ENCODE measurements at places on chromosomes 2 and 18.

GRCh38 chr2:26591619-26592505 lies 49.3 kb downstream of the CIB4 start:
- DNase-seq: no peak

GRCh38 chr18:70301667-70302066 lies 12.8 kb downstream of the SOCS6 start:
- no peak for DNase-seq

DNA sequence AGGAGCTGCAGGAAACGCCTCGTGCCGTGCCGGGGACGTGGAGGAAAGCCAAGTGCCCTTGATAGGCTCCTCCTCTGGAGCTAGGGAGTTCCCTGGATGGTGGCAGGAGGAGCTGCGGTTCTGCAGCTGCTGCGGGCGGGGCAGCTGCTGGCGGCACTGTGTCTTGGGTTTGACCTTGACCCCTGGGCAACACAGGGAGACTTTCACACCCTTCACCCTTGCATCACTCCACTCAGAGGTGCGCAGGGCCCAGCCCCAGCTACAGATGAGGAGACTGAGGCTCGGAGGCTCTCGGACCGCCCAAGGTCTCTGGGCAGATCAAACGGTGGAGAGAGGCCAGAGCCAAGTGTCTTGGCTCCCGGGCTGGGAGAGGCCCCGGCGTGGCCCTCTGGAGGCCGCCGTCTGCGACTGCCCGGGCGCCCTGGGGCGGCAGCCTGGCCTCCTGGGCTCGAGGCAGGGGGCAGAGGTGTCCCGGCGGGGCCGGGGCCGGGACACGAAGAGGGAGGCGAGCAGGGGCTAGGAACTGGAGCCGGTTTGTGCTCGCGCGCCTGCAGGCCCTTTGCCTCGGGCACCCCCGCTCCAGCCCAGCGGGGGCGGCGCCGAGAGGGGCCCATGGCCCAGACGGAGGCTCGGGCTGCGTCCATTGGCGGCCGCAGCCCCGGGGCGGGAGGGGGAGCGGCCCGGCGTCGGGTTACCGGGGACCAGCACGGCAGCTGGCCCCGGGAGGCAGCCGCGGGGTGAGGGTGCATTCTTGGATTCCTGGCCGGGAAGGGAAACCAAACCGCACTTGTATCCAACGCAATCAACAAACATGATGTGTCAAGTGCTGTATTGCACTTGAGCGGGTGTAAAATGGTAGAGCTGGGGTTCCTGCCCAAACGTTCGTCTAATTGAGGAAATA lies 129.6 kb upstream of the SLC1A4 start:
- peak; percentile 94 for DNase-seq

GRCh38 chr18:4847056-4847455 lies 350.0 kb downstream of the AKAIN1 start:
- no peak for DNase-seq

DNA sequence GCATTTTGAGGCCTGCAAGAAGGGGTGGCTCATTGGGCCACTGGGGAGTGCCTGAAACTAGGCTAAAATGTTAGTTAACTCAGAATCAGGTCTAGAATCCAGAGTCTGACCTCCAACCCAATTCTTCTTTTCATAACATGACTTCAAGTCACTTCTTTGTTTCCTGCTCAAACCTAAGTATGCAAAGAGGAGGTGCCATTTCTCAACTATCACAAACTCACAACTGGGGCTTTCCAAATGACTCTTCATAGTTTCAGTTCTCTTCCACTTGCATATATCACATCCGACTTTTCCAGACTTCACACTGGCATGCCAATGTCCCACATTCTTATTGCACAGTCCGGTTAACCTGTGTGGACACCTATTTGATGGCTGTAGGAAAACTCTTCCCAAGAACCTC lies 211.6 kb downstream of the TCF4 start:
- no peak for DNase-seq

- no peak for DNase-seq
Observed at GRCh38 chr2:179235463-179236108, 29.0 kb downstream of the SESTD1 start.

DNA sequence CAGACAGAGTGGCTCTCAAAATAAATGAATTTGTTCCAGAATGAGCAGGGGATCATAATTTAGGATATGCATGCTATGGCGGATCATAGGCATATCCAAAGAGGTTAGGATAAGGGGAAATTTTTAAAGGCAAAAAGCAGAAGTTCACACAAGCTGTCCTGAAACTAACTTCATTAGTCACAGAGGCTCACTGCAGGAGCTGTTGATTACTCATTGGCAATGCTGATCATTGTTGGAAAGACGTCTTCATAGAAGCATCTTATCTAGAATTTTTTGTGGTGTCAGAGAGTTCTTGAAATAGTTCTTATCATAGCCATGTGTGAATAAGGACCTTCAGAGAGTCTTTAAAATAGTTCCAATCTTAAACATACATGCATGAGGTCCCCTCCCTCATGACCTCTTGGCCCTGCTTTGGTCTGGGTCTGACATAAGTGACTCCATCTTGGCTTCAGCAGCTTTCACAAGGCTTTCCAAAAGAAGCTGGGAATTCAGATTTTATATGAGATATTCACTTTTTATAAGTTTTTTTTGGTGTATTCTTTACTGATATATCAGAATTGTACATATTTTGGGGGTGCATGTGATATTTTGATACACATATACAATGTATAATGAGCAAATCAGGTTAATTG lies 7.5 kb upstream of the CCDC195 start:
- DNase-seq: no peak

DNA sequence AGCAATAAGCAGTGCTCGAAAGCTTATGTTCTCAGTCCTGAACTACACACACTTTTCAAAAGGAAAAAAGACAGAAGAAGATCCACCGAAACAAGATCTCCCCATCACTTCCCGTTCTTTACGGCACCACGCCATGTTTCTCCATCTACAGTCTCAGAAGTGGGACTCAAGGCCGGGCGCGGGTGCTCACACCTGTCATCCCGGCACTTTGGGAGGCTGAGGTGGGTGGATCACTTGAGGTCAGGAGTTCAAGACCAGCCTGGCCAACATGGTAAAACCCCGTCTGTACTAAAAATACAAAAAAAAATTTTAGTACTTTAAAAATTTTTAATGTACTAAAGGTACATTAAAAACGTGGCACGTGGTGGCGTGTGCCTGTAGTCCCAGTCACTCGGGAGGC lies 31.2 kb downstream of the ZNF516 start:
- no peak for DNase-seq

DNA sequence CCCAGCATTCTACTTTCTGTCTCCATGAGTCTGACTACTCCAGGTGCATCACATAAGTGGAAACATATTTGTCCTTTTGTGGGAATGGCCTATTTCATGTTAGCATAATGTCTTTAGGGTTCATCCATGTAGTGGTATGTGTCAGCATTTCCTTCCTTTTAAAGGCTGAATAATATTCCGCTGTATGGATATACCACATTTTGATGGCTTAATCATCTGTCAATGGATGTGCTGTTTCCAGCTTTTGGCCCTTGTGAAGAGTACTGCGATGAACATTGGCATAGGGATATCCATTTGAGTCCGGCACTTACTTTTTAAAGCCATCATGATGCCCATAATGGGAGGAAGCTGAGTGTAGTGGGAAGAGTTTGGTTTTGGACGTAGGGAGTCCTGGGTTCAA lies 6.4 kb upstream of the ITGB6 start:
- no peak for DNase-seq

- peak; percentile 29 for DNase-seq
Observed at GRCh38 chr2:139033300-139033699, 253.1 kb upstream of the NXPH2 start.

GRCh38 chr18:32714571-32715148 lies 58.2 kb downstream of the KLHL14 start:
- DNase-seq: no peak

- no peak for DNase-seq
Observed at GRCh38 chr18:8249811-8250210, 359.4 kb upstream of the RAB12 start.

GRCh38 chr2:231615058-231615671 lies 22.5 kb downstream of the TEX44 start:
- DNase-seq: peak; percentile 77

DNA sequence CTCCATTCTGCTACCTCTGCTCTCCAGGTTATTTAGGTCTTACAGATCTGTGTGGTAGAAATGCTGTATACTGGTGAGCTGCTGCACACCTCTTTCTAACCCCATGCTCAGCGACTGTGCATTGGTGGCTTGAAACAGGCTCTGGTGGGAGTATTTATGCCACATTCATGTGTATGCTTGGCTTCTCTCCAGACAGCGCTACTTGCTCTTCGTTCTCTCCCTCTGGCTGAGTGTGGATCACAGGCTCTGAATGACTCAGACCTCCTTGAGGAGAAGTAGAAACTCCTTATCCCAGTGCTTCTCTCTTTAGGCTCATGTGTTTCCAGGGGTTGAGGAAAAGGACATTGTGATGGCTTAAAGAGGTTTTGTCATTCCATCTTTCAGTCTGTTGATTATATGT lies 54.9 kb downstream of the FHOD3 start:
- DNase-seq: no peak

DNA sequence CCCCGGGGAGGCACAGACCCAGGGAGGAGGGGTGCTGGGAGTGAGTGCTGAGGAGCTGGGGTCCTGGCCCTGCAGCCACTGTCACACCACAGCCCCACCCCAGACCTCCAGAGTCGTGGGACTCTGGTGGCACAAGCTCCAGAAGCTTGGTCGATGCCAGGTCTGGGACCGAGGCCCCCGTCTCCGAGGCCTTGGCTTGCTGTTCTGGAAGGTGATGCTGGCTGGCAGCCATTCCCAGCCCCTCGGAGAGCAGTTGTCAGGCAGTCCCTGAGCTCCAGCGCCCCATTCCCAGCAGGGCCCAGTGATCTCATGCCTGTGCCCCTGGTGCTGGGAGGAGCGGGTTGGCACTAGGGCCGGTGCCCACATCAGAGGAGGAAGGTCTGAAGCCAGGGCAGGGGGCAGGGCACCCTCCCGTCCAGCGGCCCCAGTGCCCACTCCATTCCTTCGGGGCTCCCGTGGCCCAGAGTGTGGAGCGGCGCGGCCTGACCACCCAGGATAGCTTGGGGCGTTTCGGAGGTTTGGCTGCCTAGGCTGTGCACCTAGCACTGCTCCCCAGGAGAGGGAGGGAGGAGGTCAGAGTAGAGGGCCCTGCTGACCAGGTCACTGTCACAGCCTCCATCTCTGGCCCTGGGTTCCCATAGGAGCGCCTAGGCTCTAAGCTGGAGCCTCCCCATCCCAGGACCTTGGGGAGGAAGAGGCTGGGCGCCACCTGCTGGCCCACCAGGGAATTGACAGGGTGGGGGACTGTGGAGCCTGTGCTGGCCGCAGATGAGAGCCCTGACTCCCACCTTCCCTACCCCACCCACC lies 16.8 kb upstream of the ALPI start:
- peak; percentile 19 for DNase-seq

GRCh38 chr2:155026651-155027174 lies 328.2 kb downstream of the KCNJ3 start:
- no peak for DNase-seq

DNA sequence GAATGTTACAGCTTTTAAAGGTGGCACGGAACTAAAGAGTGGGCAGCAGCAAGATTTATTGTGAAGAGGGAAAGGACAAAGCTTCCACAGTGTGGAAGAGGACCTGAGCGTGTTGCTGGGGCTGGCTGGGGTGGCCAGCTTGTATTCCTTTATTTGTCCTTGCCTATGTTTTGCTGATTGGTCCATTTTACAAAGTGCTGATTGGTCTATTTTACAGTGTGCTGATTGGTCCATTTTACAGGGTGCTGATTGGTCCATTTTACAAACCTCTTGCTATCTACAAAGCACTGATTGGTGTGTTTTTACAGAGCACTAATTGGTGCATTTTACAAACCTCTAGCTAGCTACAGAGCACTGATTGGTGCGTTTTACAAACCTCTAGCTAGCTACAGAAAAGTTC lies 109.7 kb upstream of the DDX18 start:
- no peak for DNase-seq

- no peak for DNase-seq
Observed at GRCh38 chr2:196376984-196377877, 205.9 kb upstream of the STK17B start.

- peak; percentile 66 for DNase-seq
Observed at GRCh38 chr2:1743396-1744150, 742 bp downstream of the PXDN start.

GRCh38 chr2:111236025-111236424 lies 115.3 kb downstream of the BCL2L11 start:
- peak; percentile 72 for DNase-seq

GRCh38 chr2:28952836-28953211 lies 28.3 kb upstream of the TOGARAM2 start:
- DNase-seq: no peak

DNA sequence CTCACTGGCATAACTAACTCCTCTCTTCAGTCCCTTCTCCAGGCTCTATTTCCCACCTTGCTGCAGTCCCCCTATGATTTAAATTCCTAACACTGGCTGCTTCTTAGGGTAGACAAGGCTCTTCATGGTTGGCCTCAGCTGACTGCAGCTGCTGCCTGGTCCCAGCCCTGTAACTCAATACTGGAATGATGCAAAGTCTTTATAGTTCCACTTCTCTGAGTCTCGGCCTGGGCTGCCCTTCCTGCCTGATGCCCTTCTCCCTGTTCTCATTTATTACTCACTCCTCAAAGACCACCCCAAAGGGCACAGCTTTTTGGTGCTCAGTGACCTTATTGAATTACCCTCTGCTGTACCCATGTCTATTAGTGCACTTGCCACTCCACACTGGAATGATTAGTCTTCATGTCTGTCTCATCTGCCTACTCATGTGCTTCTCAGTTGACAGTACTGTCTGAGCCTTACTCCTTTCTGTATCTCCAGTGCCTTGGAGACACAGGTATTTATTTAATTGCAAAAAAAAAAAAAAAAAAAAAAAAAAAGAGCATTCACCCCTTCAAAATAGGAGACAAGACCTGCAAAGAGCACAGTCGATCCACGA lies 199.4 kb upstream of the REV1 start:
- DNase-seq: no peak

DNA sequence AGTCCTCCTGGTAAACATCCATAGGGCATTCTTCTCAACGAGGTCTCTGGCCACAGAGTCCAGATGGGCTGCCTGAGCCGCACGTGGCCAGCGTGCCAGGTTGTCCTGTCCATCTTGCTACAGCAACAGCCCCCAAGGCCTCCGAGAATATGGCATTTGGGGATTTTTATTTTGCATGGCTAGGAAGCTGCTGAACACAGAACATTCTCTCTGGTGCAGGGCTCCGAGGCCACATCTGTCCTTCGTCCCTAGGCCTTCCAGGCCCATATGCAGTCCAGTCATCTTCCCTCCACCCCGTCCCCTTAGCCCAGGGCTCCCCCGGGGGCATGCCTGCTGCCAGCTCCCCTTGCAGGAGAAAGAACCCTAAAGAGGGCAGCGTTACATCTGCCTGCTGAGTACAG lies 2.3 kb downstream of the HDAC4 start:
- peak; percentile 65 for DNase-seq

DNA sequence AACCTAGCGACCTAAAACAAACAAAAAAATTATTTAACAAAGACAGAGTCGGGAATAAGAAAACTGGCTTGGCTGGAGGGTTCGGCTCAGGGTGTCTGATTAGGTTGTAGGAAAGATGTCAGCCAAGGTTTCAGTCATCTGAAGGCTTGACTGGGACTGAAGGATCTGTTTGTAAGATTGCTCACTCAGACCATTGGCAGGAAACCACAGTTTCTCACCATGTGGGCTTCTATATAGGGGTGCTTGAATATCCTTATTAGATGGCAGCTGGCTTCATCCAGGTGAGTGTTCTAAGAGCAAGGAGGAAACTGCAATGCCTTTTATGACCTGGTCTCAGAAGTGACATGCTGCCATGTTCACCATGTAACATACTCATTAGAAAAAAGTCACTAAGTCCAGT lies 999 bp upstream of the IL36B start:
- no peak for DNase-seq
